ENCODE measurements at places on chromosomes 4 and X. TPM values are rescaled to one million over a fixed set of nuclear protein-coding genes. Genes with fewer than 3 reads are reported as not detected.

The FABP2 gene
- 22.1 TPM for polyA plus RNA-seq

The ARX gene
- polyA plus RNA-seq = 0.23 TPM

The HEPH gene
- 58.4 TPM for polyA plus RNA-seq

The PROM1 gene
- polyA plus RNA-seq = 21.6 TPM

The MAGEB4 gene
- polyA plus RNA-seq = not detected

The ARHGAP36 gene
- not detected for polyA plus RNA-seq

The CPZ gene
- polyA plus RNA-seq = 2.4 TPM

GRCh38 chrX:44183329-44183728 is 160.1 kb downstream of the EFHC2 start:
- DNase-seq = no peak

DNA sequence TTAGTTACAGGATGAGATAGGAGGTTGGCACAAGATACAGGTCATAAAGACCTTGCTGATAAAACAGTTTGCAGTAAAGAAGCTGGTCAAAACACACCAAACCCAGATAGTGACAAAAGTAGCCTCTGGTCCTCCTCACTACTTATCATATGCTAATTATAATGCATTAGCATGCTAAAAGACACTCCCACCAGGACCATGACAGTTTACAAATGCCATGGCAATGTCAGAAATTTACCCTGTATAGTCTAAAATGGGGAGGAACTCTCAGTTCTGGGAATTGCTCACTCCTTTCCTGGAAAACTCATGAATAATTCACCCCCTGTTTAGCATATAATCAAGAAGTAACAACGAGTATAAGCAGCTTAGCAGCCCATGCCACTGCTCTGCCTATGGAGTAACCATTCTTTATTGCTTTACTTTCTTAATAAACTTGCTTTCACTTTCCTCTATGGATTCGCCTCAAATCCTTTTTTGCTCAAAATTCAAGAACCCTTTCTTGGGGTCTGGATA is 1254.4 kb downstream of the PCDH7 start:
- no peak for DNase-seq

- DNase-seq = no peak
Measured at GRCh38 chrX:13372203-13372980, 52.5 kb upstream of the ATXN3L start.

DNA sequence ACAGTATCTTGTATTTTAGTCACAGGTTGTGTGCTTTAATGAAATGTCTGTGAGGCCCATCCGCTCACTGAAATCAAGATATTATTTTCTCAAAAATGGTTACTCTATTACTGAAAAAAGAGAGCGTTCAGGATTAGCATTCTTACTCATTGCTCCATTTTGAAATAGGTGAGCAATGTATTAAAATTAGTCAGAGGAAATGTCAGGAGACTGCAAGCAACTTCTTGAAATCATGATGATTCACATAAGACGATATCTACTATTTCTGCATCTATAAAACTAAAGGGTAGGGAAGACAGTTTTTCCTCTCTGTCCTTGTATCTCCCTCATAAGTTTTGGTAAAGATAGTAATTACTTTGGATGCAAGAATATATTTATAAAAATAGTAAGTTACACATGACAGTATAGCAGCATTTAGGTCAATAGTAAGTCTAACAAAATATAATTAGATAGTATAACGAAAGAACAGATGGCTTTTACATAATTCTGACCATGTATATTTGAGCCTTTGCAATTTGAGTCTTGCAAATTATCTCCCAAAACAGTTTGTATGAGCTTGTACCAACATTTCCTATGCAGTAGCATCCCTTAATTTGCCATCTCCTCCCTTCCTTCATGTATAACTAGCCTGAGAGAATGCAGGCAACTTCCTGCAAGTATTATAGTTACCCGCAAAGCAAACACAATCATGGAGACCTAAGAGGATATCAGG is 937.8 kb downstream of the PCDH7 start:
- no peak for DNase-seq

DNA sequence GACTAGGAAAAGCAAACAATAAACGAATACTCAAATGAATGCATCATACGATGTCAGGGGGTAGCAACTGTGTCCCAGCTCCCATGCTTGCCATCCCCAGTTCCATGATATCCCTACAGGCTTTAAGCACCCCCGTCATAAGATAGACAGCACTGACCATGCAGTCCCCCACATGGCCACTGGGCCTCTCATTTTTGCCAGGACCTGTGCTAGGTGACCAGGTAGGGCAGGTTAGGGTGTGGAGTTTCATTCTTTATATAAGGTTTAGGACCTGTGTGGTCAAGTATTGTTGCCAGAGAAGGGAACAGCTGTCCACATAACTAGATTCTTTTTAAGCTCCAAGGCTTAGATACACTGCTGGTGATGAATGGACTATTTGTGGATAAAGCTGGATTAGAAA is 9.7 kb downstream of the PPEF2 start:
- DNase-seq = no peak

DNA sequence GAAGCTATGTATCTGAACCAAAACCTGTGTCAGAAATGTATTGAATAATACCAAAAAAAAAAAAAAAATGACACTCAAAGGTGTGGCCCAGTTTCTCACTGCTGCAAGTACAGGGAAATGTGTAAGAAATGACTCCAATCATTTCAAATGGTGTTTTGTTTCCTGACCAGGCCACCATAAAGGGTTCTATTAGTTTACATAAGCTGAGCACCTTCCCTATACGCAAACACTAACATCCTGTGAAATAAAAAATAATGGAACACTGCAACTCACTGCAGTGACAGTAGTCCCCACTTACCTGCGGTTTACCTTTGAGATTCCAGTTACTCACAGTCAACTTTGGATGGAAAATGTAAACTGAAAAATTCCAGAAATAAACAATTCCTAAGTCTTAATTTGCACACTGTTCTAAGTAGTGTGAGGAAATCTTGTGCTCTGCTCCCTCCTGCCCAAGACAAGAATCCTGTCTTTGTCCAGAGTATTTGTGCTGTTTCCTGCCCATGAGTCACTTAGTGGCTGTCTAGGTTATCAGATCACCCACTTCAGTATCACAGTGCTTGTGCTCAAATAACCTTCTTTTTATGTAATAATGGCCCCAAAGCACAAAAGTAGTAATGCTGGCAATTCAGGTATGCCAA is 265.3 kb downstream of the RCHY1 start:
- DNase-seq = no peak

DNA sequence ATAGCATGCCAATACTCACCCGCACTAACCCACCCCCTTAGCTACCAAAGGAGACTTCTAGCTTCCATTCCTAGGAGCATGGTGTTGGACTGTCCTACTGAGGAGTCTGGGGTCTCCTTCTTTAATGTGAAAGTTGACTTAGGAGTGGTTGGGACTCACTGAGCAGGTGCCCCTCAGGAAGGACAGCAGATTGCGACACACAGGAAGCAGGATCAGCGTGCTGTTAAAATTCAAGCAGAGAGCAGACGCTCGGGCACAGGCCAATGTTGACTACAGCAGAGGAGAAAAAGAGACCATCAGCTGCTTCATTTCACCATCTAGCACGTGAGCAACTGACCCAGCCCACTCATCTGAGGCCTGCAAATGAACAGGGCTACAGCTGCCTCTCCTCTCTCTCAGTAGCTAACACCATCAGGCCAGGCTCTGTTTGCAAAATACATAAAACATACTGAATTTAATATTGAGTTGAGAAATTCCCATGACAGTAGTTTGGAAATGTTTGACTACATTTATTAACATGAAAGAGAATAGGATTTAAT is 10.8 kb downstream of the NOX1 start:
- peak; percentile 84 for DNase-seq

DNA sequence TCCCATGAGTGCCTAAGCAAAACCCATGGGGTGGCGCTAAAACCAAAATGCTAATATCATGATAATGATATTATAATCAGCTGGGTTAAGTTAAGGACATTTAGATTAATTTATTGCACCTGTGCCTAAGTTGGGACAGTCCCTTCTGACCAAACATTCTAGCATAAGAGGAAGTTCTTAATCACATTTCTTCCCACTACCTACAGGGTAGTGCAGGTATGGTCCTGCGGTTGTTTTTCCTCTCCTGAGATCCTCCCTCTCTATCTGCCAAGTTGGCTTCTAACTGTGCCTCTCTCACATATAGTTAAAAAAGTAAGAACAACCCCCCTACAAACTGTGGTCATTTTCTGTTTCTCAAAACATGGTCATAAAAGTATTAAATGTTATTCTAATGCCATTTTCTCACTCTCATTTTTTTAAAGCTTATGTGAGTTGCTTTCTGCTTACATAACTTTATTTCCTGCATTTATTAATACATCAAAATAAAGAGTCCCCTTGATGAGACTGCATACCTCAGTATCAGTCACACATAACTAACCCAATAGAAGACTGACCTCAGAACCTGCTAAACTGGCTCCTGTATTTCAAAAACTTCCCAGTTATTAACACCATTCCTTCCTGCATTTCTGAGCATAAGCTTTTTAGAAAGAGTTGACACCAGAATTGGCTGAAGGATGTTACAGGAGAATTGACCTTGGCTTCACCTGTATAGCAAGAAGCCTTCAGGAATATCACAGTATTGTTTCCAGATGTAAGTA is 1332.5 kb downstream of the FSTL5 start:
- no peak for DNase-seq

DNA sequence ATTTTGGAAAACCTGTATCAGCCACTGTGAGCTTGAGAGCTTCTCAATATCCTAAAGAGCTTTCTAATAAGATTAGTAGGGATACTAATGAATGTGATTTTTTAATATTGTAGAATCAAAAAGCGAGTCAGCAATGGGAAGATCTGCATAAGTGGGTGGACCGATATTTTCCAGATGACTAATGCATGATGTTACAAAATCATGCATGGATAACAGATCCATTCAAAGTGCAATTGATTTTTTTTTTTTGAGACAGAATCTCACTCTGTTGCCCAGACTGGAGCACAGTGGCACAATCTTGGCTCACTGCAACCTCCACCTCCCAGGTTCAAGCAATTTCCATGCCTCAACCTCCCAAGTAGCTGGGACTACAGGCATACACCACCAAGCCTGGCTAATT is 7.3 kb upstream of the CLDN2 start:
- DNase-seq = no peak

DNA sequence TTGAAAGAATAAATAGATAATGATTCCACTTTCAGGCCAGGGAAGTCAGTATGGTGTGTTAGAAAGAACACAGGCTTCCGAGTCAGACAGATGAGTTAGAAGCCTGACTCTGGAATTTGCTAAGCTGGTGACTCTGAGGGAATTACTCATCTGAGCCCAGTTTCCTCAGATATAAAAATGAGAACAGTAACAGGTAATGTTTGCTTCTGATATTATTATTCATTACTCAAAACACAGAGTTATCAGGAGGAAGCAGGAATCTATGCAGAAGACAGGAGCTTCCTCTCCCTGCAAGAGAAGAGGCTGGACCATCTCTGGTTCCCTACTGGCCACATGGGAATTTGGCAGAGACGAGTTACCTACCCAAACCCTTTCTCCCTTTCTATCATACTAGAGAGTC is 163.1 kb downstream of the EVC2 start:
- no peak for DNase-seq

DNA sequence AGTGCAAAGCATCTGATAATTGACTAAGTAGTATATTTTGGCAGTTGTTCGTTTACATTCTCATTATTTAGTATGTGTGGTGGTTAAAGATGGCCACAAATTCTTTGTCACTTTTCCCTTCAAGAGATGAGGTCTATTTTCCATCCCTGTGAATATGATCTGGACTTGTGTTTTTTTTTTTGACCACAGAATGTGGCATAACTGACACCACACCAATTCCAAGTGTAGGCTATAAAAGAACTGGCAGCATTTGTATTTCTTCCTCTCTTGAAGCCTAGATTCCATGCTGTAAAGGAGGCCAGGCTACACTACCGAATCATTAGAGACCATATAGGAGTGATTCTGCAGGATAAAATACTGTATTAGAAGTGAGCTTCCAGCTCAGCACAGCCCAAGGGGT is 596.6 kb downstream of the DMD start:
- no peak for DNase-seq

GRCh38 chr4:183674153-183674552 is 15.1 kb downstream of the TRAPPC11 start:
- no peak for DNase-seq

GRCh38 chr4:115537387-115537786 is 424.0 kb upstream of the NDST4 start:
- no peak for DNase-seq

GRCh38 chrX:41655101-41655500 is 33.7 kb upstream of the GPR34 start:
- no peak for DNase-seq

DNA sequence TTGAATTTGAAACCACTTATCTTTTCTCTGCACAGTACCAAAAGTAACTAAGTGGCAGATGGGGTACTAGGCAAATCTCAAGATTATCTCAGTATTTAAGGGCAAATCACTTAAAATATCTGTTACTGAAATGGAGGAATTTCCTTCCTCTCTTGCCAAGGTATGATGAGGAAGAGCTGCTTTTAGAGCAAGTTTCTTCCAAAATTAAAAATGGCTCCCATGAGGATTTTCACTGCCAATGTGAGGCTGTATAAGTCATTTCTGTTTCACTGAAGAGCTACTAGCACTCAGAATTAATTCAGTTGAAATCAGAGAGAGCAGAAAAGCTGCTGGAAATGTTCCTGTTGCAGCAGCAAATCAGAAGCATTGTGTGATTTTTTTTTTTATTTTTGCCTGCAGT is 43.4 kb downstream of the GABRB1 start:
- DNase-seq = no peak

DNA sequence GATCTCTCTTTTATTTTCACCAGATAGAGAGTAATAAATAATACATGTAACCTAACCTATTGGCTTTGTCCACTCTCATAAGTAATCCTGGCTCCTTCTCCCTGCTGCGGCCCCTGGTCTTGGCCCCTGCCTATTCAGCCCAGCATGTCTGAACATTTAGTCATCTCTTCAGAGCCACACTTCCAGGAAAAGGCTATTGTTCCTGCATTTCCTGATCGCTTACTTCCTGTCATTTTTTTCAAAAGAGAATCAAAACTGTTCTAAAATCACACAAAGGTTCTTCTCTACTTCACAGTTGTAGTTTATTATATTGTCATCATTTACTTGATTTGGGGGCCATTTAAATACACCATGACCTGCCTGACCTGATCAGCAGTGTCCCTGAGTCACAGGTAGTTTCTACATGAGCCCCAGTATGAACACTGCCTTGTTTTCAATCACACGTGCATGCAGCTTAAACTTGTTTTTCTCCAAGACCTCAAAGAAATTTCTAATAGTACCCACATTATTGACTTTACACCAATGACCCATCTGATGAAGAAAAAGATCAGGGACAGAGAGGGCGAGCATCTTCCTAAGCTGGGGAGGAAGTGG is 47.4 kb upstream of the KDR start:
- no peak for DNase-seq

- DNase-seq = no peak
Measured at GRCh38 chr4:185520119-185520518, 15.2 kb downstream of the PDLIM3 start.

GRCh38 chr4:11525085-11525484 is 96.4 kb upstream of the HS3ST1 start:
- no peak for DNase-seq

GRCh38 chr4:70603856-70604255 is 11.8 kb downstream of the AMBN start:
- DNase-seq = no peak

DNA sequence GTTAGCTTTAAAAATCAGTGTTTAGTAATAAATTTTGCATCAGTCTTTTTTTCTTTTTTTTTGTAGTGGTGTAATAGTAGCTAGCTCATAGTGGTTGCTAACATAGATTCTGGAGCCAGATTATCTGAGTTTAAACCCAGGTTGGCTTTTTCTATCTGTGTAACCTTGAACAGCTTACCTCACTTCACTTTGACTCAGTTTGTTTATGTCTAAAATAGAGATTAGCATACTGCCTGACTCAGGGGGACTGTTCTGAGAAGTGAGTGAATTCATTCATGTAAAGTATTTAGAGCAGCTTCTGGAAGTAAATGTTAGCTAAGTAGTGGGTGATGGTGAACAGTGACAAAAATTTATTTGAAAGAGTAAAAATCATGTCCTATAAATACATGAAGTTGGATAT is 32.9 kb downstream of the CPEB2 start:
- no peak for DNase-seq
